ENCODE measurements at places on chromosomes 16 and 17. TPM values are rescaled to one million over a fixed set of nuclear protein-coding genes. Genes with fewer than 3 reads are reported as not detected.

The SBK1 gene
- 14.2 TPM for total RNA-seq

The CD300H gene
- not detected for total RNA-seq

The CHST4 gene
- total RNA-seq: not detected

DNA sequence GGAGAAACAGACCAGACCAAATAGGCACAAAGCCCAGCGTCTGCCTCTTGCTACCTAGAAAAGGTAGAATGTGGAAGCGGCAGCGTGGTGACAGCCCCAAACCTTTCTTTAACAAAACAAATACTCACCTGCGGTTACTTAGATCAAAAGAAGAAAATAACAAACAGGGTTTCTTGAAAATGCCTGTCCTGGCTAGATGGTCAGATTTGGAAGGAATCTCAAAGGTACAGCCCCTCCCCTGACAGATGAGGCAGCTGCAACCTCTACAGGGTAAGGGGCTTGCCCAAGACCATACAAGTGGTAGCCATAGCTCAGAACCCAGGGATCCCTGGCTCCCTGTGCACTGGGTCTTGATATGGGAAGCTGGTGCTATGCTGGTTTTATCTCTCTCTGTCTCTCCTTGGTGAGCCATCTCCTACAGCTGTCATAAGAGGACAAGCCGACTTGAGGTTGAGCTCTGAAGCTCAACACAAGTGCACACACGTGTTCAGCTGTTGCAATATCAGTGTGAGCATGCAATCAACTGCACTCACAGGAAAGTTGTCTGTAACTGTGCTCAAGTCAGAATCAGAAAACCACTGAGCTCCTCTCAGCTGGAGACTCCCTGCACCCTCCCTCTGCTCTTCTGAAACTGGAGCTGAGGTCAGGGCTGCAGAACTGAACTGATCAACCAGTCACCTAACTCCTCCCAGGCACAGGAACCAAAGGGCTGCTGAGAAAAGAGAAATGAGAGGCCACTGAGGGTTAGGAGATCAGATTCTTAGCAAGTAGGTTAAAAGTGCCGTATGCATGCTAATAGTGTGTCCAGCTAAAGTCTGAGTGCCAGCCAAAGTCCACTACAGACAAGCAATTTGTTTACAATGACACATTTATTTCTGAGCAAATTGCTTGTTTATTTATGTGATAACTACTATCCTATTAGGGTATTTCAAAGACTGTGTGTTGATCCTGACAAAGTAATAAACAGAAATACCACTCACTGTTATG, 6.1 kb upstream of the RNF157 start:
- no peaks in the 10 kb centered on the region for H3K27me3 ChIP-seq
- peak overlapping the region; percentile 11 for H3K4me3 ChIP-seq
- H3K27ac ChIP-seq: peak overlapping the region; percentile 25
- peak; percentile 61 for DNase-seq
- peaks cover 67% of the 10 kb centered on the region for H3K4me1 ChIP-seq

The ZG16 gene
- total RNA-seq: not detected

GRCh38 chr17:49404906-49405305, 9.8 kb downstream of the PHB1 start:
- no peak overlapping the region for H3K4me3 ChIP-seq
- peaks cover 53% of the 10 kb centered on the region for H3K36me3 ChIP-seq

DNA sequence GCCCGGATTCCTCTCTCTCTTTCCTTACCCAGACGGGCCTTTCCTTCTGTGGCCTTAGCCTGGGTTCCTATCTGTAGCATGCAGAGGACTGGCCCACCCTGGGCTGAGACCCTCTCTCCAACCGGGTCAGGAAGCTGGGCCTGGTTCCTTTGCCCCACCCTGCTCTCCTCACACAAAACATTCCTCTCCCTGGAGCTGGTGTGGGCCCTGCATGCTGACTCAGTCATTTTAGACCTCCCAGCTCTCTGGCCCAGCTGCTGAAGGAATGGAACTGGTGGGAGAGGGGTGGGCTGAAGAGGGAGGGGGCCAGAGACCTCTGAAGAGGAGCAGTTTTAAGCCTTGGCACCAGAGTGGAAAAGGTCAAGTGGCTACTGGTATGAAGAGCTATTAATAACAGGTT, 957 bp downstream of the MYL4 start:
- no peak overlapping the region for H3K27ac ChIP-seq
- H3K36me3 ChIP-seq: no peaks in the 10 kb centered on the region
- H3K4me1 ChIP-seq: peaks cover 39% of the 10 kb centered on the region
- no peak overlapping the region for H3K4me3 ChIP-seq
- no peaks in the 10 kb centered on the region for H3K27me3 ChIP-seq

DNA sequence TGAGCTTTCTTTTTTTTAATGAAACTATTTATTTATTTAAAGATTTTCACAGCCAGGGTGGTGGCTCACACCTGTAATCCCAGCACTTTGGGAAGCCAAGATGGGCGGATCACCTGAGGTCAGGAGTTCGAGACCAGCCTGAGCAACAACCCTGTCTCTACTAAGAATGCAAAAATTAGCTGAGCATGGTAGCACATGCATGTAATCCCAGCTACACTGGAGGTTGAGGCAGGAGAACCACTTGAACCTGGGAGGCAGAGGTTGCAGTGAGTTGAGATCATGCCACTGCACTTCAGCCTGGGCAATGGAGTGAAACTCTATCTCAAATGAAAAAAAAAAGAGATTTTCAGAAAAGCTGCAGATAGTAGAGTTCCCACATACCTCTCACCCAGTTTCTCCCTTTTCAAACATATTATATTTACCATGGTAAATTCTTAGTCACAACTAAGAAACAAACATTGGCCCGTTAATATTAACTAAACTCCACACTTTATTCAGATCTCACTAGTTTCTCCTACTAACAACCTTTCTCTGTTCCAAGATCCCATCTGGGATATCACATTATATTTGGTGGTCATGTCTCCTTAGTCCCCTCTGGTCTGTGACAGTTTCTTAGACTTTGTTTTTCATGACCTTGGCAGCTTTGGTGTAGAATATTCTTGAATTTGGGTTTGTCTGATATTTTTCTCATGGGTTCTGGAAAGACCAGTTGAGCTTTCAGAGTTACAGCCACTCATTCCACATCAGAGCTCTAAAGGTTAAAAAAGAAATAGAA, 7.8 kb upstream of the TAT start:
- no peak for DNase-seq
- H3K27ac ChIP-seq: no peak overlapping the region
- H3K27me3 ChIP-seq: no peaks in the 10 kb centered on the region
- H3K36me3 ChIP-seq: no peaks in the 10 kb centered on the region
- H3K4me3 ChIP-seq: no peak overlapping the region

- DNase-seq: no peak
- peaks cover 16% of the 10 kb centered on the region for H3K36me3 ChIP-seq
- no peaks in the 10 kb centered on the region for H3K27me3 ChIP-seq
- H3K27ac ChIP-seq: no peak overlapping the region
- no peaks in the 10 kb centered on the region for H3K4me1 ChIP-seq
These were observed 92.2 kb downstream of the SOCS1 start for GRCh38 chr16:11163761-11164261.

GRCh38 chr17:80423536-80424225, 8.7 kb downstream of the ENDOV start:
- peaks cover 13% of the 10 kb centered on the region for H3K4me1 ChIP-seq
- H3K27ac ChIP-seq: no peak overlapping the region
- no peak for DNase-seq
- no peaks in the 10 kb centered on the region for H3K36me3 ChIP-seq
- H3K27me3 ChIP-seq: no peaks in the 10 kb centered on the region

The MYCBPAP gene
- total RNA-seq: 5.3 TPM

The HIGD1B gene
- not detected for total RNA-seq

The C16orf89 gene
- not detected for total RNA-seq

GRCh38 chr16:76278980-76279379, 1.8 kb downstream of the CNTNAP4 start:
- no peak overlapping the region for H3K27ac ChIP-seq
- H3K4me1 ChIP-seq: no peaks in the 10 kb centered on the region
- H3K36me3 ChIP-seq: no peaks in the 10 kb centered on the region
- H3K4me3 ChIP-seq: no peak overlapping the region

The FDXR gene
- 21.8 TPM for total RNA-seq

- H3K27me3 ChIP-seq: no peaks in the 10 kb centered on the region
- DNase-seq: peak; percentile 28
- H3K4me3 ChIP-seq: no peak overlapping the region
These were observed 3.2 kb downstream of the CD7 start for GRCh38 chr17:82314012-82314726.

GRCh38 chr16:79170555-79171246, 429.8 kb downstream of the MAF start:
- no peak overlapping the region for H3K27ac ChIP-seq
- H3K36me3 ChIP-seq: no peaks in the 10 kb centered on the region
- H3K27me3 ChIP-seq: no peaks in the 10 kb centered on the region
- no peaks in the 10 kb centered on the region for H3K4me1 ChIP-seq
- no peak for DNase-seq
- H3K4me3 ChIP-seq: no peak overlapping the region

Measured in CD4-positive, alpha-beta memory T cell (primary cell).